SW 1271 (cell line): ENCODE measurements at places on chromosomes 5 and 9.

DNA sequence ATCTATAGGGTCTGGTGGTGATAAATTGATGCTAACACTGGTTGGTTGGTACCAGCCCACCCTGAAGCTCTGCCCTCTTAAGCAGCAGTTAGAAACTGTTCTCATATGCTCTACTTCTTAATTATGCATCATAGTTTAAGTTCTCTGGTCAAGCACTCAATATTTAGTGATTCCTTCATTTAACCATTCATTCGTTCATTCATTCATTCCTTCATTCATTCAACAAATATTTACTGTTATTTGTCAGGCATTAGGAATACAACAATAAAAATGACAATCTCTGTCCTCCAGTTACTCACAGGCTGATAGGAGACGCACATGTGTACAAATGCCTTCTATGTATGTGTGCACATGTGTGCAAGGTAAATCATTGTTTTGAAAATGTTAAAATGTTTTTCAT is 54.6 kb downstream of the TRIM32 start:
- no peak for DNase-seq

GRCh38 chr5:80937584-80938356 is 22.4 kb upstream of the RASGRF2 start:
- no peak for DNase-seq

DNA sequence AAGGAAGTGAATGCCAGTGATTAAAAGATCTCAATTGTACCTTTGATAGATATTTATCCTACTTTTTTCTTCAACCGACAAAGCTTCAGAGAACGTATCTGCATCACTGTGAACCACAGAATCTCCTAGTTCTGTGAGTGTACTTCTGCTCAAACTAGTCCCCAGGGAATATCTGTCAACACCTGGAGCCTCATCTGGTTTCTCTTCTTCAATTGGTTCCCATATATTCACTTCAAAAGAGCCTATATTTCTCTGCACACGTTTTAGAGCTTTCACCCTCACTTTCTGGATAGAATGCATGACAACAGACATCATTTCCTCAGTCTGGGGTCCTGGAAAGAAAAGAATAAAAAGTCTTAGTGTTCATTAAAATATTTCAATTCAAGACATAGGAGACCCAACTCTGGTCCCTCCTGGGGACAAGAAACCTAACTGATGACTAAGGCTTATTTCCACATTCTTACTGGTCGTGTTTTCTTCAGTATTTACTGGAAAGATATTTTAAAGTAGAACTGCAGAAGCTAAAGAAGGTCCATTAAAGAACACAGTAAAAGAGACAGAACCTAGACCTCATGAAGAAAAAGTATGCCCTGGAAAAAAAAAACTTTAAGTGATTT is 64.3 kb downstream of the CPLANE1 start:
- DNase-seq: no peak

DNA sequence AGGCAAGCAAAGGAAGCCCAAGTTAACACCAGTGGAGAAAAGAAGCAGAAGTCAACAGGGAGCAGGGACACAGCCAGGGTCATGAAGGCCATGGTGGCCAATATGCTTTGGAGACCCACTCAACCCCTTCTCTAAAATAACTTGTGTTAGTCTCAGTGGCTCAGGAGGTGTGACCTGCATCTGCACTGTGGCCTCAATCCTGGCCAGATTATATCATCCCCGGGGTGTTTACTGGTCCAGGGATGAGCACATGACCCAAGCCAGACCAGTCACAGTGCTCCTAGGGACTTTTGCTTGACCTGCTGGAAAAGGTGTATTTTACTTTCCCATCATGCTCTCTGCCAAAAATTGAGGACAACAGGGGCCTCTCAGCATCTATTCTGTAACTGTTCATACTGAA is 105.2 kb downstream of the DPYSL3 start:
- no peak for DNase-seq

DNA sequence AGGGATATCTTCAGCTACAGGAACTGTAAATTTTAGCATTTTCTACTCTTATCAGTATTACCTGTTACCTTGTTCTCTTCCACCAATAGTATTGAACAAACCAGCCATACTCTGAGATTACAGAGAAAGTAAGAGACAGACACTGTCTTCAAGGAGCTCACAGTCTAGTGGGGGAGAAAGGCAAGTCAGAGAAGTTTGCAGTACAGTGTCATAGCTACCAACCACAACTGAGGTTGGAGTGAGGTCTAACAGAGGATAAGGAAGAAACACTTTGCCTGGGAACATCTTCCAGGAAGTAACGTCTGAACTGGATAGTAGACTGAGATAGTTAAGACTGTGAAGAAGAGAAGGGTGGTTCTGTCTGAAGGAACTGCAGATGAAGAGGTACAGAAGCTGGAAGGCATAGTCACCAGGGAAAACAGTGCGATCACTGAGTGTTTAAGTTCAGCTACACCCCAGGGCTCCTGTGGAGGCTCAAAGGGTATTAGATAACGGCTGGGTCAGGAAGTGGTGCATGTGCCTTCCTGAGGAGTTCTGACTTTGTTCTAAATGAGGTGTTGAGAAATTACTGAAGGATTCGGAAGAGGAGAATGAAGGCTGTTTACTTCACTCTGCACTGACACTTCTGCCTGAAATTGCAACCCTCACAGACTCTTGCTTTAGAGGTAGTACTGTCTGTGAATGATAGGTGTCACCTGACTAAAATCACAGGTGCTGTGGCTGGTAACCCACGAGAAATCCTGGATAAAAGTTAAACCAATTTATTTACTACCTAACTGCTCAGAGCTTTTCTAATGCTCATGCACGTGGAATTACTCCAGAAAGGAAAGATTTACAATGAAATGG is 841.6 kb downstream of the MAT2B start:
- no peak for DNase-seq

- no peak for DNase-seq
Measured at GRCh38 chr5:10469253-10470050, 27.8 kb downstream of the ROPN1L start.

DNA sequence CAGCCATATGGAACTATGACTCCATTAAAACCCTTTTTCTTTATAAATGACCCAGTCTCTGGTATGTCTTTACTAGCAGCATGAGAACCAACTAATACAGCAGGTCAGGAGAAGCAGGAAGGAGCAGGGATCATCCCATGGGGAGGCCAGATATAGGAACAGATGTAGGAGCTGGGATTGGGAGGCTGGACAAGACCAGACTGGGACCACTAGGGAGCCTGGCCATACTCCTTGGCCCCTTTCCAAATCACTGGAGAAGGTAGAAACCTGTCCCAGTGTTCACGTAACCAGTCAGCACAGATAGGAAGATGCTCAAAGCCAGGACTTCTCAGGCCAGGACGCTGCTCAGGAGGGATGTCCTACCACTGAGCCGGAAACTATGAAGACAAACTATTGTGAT is 95.5 kb downstream of the LMX1B start:
- no peak for DNase-seq

DNA sequence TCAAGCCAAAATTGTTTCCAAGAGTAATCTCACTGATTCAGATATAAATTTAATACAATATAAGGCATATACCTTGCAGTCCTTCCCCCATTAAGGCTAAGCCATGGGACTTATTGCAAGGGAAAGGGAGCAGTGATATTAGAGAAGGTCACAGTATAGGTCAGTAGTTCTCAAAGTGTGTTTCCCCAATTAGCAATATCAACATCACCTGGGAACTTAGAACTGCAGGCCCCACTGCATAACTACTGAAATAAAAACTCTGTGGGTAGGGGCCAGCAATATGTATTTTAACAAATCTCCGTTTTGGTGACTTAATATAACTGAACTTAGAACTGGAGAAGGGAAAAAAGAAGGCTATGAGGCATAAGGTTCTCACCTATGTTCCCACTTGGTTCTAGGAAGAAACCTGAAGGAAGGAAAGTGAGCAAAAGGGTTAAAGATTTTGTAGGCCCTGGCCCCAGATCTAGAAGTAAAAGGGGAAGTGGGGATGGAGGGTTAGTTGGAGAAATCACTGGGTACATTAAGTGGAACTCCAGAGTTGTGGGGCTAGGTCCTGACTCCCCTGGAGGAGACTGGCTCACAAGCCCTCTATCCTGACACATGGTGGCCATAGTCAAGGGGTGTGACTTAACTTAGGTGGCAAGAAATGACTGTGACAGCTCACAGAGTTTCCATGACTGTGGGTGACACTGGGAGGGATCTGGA is 40.7 kb downstream of the WDR36 start:
- DNase-seq: no peak

DNA sequence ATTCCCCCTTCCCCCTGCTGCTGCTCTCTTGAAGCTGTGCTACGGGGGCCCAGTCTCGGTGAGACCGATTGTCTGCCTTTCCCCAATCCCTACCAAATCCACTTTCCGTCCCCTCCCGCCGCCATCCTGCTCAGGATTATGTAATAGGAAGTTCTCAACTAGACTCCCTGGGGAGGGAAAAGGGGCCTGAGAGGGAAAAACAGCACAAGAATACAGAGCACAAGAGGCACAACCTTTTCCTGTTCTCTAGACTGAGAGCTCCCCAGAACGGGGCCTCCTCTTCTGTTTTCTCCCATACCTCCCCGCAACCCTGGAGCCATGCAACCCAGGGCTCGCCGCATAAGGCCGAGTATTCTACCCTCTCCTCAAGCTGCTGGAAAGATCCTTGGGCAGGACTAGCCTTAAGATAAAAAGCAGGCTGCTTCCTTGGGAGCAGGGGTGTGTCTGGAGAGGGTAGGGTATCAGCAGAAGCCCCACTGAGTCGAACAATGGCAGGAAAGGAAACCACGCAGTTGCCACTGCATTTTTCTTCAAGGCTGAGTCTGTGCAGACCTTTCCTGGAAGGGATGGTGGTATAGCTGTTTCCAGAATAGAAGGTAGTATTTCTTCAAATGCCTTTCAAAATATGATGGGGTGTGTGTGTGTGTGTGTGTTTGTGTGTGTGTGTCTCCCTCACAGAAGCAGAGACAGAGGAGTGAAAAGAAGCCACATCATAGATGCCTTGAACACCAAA is 12.9 kb downstream of the MYORG start:
- no peak for DNase-seq

DNA sequence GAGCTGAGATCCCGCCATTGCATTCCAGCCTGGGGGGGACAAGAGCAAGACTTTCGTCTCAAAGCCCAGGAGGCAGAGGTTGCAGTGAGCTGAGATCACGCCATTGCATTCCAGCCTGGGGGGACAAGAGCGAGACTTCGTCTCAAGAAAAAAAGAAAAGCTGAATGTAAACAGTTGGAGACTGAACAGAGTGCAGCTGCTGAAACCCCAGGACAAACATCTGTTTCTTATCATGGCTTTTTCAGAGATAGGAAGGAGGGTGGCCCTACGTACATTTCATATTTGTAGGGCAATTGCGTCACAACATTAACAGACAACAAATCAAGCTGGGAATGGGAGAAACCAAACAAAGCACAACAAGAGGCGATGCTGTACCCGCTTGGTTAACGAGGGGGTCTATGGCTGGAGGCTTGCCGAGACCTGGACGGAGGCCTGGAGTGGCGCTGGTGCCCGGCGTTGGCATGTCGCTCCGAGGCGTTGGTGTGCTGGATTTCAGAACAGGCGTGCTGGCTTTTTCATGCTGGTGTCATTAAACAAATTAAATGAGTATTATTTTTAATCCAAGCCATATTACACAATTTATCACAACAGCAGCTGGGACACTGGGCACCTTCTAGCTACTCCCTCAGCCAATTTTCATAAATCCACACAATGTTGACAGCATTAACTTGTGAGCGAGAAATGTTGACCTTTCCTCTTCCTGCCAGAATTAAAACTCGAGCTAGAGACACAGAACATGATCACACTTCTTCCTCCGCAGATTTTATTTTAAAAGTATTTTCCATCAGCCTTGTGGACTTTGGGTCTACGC is 76.1 kb downstream of the TLE1 start:
- DNase-seq: no peak

DNA sequence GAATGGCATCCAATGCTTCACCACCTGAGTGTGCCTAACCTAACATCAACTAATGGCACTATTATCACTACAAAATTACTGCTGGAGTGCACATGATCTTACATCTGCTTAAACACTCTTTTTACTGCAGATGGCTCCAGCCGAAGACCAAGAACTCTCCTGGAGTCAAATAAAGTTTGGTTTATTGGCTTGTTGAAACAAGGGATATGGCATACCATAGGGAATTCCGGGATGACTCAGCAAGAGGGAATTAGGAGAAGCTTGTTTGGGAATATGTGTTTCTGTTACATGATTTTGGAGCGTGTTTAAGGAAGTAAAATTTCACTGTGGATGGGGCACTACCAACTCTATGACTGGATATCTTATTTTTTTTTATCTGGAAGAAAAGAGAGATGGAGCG is 872.6 kb downstream of the DTWD2 start:
- no peak for DNase-seq

- no peak for DNase-seq
Measured at GRCh38 chr5:59766427-59767210, 126.9 kb downstream of the PDE4D start.

DNA sequence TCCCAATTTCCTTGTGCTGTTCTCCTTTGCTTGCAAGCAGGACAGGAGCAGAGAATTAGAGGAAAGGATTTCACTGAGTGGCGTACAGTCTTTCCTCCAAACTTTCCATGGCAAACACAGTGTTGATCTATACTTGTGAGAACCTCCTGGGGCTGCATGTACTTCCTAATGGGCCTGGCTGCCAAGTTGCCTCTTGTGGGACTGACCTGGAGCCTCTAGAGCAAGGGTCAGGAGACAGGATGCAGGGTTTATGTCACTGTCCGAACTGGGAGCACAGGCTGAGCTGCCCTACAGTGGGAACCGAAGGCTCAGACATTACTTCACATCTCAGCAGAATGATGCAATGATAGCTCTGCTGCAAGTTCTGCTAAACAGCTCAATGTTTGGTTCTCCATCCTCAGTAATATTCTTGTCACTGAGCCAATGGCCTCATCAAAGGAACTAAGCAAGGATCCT is 102.3 kb downstream of the ENC1 start:
- no peak for DNase-seq

- DNase-seq: no peak
Measured at GRCh38 chr5:78639791-78640190, 8.8 kb downstream of the LHFPL2 start.

DNA sequence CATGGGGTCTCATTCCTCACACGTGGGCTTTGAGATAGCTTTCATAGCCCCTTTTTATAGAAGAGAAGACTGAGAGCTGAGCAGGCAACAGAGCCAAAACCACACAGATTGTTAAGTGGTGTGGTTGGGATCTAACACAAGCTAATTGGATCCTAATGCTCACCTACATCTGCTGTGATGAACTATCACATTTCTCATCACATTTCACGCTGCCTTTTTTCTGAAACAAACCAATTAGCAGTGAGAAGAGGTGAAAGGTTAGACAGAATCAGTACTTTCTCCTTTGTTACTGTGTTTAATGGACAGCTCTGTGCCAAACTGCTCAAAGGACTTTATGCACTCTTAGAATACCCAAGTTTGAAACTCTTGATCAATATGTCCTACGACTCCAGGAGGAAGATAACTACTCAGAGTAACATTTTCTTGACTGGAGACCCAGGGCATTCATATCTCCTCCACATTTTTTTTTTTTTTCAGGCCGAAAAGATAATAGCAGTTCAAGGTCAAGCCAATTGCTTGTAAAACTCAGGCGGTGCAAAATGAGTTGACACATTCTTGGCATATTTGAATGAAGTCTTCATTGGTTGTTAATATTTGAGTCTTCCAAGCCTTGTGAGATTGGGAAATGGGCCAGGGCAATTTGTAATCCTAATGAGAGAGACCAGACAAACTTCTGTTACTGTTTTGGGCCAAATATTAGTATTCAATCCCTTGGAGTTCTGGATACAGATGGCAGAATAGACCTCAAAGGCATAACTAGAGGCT is 138.4 kb downstream of the KCTD16 start:
- no peak for DNase-seq
